SK-N-MC (cell line): ENCODE measurements at places on chromosomes 3 and 15.
A peak's percentile ranks its signal among the peaks of the same experiment; 100 is the strongest.

GRCh38 chr3:17638356-17638755, 104.1 kb downstream of the TBC1D5 start:
- no peak for DNase-seq

- DNase-seq = no peak
Measured at GRCh38 chr15:27694506-27695087, 404.5 kb downstream of the OCA2 start.

- no peak for DNase-seq
Measured at GRCh38 chr3:177237206-177237605, 39.9 kb upstream of the TBL1XR1 start.

DNA sequence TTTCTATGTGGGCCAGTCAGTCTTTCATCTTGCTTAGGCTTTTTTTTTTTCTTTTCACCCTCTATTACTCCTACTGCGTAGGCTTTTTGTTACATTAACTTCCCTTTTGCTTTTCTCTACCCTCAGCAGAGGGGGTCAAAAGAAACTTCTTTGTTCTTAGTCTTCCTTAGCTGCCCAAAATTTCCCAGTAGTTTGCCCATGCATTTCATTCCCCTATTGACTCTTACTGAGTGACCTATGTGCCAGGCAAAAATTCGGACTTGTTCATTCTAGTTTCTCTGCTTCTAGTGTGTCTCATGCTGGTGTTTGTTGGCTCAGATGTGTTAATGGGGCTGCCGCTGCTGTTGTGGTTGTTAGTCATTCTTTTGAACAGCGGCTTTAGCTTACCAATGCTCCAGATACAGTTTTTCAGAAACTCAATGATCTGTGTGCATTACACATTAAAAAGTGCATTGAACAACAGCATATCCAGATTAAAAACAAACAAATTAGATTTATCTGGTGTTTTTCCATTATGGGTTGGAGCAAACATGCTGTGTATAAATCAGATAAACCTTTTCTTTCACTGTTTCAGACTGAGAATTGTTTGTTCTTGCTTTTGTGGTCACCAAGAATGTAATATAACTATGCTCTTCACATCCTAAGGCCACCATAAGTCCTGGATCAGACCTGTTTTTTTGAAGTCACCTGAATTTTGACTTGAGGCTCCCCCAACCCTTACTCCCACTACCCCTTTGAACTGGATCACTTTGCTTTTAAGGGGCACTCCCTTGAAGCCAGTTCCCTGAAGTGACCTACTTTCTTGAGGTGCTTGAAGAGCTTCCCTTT, 43.1 kb downstream of the PDE8A start:
- DNase-seq = no peak

DNA sequence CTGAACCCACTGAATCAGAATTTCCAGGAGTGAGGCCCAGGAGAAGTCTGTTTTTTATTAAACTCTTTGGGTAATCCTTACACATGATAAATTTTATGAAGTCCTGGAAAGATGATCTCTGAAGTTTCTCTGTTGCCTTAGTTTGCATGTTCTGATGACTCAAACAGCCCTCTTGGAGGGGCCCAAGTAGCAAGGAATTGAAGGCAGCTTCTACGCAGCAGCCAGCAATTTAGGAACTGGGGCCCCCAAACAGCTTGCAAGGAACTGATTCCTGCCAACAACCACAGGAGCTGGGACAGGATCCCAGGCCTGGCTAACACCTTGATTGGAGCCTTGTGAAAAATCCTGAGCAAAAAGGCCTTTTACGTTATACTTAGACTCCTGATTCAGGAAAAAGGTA, 5.4 kb upstream of the ACP3 start:
- DNase-seq = no peak

- DNase-seq = peak; percentile 28
Measured at GRCh38 chr3:99713440-99713839, 75.0 kb downstream of the COL8A1 start.

DNA sequence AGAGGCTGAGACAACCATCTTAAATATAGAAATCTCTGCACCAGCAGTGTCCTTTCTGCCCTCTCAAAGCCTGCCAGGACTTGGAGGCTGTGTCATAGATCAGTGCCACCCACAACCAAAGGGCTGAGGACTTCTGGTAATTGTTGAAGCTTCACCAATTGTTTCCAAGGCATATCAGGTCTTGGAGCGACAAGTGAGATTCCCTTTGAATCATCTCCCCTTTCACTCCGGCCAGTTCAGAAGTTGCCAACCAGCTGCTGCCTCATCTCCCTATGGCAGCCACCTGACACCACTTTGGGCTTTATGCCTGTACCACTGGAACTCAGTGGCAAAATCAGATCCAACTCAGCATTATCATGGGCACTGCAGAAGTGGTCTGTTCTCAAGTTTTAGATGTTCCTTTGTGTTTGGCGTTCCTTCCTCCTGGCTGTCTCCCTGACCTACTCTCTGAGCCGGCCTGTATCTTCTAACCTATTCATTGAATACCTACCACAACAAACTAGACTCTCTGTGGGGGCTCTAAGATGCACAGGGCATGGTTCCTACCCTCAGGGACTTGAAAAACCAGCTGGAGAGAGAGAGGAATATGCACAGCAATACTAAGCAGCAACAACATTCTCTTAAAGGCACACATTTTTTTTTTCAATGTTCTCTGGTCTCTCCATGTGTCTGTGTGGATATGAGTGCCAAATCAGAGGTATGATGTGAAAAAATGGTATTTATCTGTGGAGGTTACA, 90.8 kb upstream of the PFN2 start:
- DNase-seq = no peak

- no peak for DNase-seq
Measured at GRCh38 chr15:69748576-69749185, 296.1 kb downstream of the RPLP1 start.

DNA sequence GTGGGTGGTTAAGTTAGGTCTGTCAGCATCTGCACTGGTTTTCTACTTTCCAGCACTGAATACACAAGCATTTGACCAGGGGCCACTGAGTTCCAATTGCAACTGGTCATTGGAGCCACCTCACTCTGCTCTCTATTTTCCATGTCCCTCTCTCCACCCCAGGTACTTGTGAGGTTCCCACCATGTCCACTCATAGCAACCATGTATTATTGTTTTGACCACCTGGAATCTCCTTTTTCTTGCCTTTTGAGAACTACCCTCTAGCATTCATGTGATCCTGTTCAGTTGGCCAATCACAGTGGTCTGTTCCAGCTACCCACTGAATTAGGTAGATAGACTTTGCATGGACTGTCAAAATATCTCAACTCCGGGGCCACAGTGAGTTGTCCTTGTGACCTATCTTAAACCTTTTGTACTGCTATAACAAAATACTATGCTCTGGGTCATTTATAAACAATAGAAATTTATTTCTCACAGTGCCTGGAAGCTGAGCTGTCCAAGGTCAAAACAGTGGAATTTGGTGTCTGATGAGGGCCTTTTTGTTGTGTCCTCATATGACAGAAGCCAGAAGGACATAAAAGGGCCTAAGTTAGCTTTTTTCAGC, 20.2 kb upstream of the TM4SF18 start:
- DNase-seq = no peak

- DNase-seq = no peak
Measured at GRCh38 chr3:41653571-41654239, 308.2 kb downstream of the ULK4 start.
